ENCODE measurements at places on chromosomes 16 and 17.

- DNase-seq = no peak
Measured at GRCh38 chr17:50133769-50134099, 3.8 kb upstream of the SAMD14 start.

DNA sequence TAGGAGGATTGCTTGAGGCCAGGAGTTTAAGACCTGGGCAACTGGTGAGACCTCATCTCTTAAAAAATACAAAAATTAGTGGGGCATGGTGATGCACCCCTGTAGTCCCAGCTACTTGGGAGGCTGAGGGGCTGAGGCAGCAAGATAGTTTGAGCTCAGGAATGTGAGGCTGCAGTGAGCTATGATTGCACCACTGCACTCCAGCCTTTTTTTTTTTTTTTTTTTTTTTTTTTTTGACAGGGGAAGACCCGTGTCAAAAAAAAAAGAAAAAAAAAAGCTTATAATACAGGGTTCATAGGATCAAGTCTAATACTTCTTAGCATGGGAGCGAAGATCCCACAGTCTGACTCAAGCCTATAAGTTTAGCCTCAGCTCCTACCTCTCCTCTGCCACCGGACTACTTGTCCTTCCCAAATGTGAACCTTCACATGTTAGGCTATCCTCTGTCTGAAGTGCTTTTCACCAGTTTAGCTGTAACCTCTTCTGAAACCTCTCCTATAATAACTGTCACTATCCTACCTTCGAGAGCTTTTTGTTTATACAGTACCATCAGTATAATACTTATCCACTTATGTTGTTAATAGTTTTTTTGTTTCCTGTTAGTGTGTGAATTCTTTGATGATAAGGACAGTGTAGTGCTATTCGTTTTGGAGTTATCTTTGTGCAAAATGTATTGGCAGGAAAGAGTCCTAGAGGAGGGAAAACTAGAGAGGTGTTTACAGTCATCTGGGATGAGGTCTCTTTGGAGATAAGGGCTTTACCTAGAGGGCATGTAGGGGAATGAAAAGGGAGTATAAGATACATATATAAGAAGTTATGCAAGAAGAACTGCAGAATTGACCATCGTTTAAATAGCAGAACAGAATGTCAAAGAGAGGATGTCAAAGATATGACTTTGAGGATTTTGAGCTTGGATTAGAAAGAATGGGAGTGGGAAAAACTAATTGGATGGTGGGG, 15.5 kb downstream of the CPD start:
- DNase-seq = no peak

GRCh38 chr16:57939872-57940224, 31.1 kb downstream of the CNGB1 start:
- no peak for DNase-seq

DNA sequence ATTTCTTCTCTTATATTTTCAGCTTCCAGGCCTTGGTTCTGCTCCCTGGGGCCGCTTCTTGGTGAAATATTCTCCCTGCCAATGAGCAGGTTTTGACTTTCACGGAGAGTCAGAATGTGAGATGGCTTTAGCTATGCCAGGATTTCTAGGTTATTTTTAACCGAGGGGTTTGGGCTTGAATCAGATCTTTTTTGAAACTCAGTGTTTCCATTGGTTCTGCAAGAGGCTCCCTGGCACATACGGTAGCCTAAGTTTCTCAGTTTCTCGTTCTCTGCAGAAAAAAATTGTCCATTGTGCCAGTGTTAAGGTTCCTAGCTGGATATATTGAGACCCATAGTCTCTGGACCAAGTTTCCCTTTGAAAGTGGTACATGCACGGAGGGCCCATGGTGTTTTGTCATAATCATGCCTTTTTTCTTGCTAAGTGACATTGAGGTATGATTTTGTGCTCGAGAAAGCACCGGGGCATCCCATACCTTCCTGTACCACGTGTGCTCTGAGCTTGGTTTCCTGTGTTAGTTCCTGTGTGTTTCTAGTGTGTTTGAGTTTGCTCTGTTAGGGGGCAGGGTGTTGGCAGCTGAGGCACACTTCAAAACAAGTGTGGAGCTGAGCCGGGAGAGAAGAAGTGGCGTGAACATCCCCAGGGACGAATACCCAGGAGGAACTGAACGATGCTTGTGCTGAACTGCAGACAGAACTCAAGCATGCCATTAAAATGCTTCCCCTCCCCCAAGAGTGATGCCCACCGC, 127.2 kb downstream of the HS3ST3B1 start:
- no peak for DNase-seq

DNA sequence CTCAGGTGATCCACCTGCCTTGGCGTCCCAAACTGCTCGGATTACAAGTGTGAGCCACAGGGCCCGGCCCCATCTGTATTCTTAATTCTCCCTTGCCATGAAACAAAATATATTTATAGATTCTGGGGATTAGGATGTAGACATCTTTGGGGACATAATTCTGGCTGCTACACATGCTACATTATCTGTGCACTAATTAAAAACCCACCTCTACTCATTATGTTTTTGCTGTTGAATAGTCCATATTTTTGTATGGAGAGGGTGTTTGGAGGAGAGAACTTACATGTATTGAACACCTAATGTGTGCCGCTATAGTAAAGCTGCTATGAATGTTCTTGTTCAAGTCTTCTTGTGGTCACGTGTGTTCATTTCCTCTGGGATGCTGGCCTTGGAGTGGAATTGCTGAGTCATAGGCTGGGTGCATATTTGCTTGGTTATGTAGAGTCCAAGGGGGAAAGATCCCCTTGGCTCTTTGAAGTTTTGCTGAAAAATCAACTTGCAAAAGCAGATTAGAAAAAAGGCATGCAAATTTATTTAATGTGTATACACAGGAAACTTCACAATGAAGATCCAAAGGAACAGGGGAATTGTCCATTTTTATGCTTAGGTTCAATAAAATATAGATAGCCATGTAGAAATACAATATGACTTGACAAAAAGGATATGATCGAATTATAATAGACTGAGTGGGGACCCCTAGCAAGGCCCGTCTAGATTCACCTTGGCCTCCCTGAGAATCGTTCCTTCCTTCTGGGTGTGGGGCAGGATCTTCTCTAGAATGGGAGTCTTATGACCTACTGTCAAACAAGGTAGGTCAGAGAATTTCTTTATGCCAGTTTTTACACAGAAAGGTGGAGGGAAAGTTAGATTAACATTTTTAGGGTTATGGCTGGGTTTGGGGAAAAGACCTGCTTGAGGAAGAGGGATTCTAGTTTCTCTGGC, 42.1 kb upstream of the GPRC5B start:
- no peak for DNase-seq

- DNase-seq = no peak
Measured at GRCh38 chr17:81641825-81642489, 5.0 kb downstream of the TSPAN10 start.

GRCh38 chr17:42692489-42692888, 10.2 kb downstream of the CNTNAP1 start:
- DNase-seq = no peak

DNA sequence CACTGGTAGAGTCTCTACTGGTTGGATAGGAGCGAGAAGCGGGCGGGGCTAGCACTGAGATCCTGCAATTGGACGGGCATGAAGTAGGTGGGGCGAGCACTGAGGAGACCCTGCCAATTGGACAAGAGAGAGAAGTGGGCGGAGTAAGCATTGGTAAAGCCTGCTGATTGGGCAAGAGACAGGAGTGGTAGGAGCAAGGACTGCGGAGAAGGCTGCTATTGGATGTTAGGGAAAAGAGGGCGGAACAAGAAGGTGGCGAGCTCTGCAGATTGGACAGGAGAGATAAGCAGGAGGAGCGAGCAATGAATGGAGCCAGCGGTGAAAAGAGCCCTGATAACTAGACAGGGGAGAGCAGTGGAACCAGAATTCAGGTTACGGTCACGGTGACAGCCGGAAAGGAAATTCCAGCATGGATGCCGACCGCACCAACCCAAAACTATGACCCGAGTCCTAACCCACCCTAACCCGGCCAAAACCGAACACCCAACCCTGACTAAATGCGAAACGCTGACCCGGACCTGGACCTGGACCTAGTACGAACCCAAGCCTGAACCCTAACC, 4.8 kb downstream of the SCGB1C2 start:
- peak; percentile 20 for DNase-seq

GRCh38 chr16:49498666-49499413, 125.2 kb downstream of the C16orf78 start:
- DNase-seq = no peak

GRCh38 chr16:21277927-21278706, at the start of gene CRYM:
CRYM (minus strand) TSS chr16:21278290; CDS start chr16:21278251, 39 bp downstream.
- peak; percentile 44 for DNase-seq

DNA sequence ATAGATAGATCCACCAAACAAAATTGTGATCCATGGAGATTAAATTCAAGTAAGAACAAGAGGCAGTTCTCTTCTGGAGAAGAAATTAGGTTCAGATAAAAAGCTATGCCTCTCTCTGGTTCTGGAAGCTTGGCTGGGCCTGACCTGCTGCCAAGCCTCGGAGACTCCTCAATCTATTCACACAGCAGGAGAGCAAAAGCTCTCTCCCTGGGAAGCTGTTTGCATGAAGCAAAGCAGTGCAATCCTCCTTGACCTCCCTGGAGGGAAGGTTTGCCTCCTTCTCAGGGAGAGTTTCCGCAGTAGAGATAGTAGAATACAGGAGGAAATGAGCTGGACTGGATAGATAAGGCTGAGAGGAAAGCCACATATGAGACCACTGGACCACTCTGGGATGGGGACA, 78.1 kb upstream of the GNAO1 start:
- no peak for DNase-seq

DNA sequence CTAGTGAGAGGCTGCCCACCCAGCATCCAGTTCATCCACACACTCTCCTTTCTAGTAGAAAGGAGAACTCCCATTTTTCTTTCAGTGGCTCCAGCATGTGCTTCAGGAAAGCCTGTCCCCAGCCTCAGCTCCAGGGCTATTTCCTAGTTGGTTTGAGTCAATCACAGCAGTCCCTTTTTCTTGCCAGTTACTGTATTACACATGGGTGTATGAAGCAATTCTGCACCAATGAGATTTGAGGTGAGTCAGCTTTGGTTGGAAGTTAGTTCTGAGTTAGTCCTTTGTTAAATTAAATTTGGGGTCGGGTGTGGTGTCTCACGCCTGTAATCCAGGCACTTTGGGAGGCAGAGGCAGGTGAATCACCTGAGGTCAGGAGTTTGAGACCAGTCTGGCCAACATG, 24.8 kb downstream of the RAD51D start:
- DNase-seq = peak; percentile 63

DNA sequence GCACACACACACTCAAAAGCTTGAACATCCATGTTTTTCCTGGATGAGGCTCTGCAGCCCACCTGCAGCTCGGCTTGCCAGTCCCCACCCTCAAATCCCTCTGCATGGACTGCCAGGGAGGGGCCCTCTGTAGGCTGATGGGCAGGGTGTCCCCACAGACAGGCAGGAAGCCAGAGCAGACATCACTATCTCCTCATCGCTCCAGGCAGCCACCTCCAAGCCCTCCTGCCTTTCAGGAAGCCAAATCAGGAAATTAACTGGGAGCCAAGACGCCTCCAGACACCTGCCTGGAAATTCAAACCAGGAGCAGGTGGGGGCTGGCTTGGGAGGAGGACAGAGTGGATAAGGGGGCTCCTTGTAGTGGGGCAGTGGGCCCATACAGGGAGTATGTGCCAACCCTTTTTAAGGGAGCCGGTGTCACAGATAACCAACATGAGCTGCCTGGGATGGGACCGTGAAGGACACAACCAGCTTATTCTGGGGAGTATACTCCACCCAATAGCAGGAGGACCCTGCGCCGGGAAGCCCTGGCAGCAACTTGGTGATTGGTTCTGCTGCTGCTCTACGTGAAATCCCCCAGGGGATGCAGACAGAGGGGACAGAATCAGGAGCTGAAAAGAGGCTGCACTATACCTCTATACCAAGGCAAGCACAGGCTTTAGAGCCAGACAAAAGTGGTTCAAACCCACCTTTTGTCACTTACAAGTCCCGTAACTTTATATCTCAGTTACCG, 139.1 kb downstream of the CCT6B start:
- DNase-seq = no peak

DNA sequence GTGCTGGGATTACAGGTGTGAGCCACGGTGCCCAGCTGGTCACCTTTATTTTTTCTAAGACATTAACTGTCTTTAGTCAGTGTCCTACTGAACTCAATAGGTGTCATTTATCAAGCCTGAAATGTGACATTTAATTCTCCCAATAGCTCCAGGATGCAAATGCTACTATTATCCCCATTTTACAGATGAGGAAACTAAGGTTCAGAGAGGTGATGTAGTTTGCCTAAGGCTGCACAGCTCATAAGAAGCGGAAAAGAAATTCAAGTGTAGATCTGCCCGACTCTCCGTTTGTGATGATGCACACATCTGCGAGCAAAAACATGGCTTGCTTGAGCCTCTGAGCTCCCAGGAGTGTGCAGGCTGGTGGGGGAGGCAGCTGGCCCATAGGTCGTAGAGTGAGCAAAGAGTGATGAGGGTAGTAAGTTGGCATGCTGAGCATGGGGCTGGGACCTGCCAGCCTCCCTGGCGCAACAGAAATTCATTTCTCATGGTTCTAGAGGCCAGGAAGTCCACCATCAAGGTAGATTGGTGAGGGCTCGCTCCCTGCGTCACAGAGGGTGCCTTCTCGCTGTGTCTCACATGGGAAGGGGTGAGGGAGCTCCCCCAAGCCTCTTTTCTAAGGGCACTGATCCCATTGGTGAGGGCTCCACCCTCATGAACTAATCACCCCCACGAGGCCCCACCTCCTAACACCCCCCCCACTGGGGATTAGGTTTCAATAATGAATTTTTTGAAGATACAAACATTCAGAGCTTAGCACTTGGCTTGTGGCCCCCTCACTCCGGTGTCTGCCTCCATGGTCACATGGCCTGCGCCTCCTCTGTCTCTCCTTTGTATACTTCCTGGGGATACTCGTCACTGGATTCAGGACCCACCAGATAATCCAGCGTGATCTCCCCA, 141.5 kb upstream of the PLCG2 start:
- DNase-seq = no peak

DNA sequence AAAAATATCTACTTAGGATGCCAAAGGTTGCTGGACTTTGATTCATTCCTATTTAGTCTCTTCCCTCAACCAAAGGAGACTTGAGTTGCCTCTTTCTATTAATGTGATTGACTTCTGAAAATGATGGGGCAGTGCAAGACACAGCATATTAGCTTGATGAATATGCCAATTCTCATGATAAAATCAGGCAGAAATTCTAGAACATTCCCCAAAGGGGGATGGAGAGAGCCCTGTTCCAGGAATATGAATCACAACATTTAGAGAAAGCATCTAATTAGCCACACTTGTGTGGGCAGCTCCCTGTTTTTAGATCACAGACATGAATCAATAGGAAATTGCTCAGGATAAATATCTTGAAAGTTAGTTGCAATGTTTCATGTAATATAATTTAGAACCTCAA, 584.0 kb upstream of the CDH8 start:
- no peak for DNase-seq

DNA sequence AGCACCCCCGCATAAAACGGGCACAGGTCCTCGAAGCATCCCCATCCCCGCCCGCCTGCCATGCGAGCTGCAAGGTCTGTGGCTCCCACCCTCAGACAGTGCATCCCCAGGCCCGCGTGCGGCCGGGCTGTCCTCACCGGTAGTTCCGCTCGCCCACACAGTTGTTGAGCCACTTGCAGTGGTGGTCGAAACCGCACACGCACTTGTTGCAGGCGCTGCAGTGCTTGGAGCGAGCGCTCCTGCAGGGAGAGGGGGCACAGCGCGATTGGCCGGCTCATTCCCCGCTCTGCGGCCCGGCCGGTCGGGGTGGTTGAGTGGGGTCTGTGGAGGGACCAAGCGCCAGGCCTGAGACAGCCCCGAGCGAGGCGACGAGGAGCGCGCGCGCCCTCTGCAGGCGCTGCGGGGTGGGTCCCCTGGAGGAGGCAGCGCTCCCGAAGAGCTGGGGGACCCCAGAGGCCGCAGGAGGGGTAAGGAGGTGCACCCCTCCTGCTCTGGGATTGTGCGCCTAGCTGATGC, 6.0 kb upstream of the TPPP3 start:
- DNase-seq = peak; percentile 65

- DNase-seq = no peak
Measured at GRCh38 chr16:49635591-49636581, 220.0 kb downstream of the ZNF423 start.
